Stimulated activated CD4-positive, alpha-beta T cell treated with anti-CD3 and anti-CD28 coated beads, Interleukin-1b, Interleukin-23, amount 100 ng/mL, for 24 hours (primary cell): ENCODE measurements at places on chromosomes 3 and 15.

GRCh38 chr3:55637906-55638638 lies 151.0 kb upstream of the WNT5A start:
- DNase-seq: no peak

- DNase-seq: no peak
These were observed 67.7 kb downstream of the INO80 start for GRCh38 chr15:41048397-41048796.

- no peak for DNase-seq
These were observed 1.2 kb downstream of the GNAI2 start for GRCh38 chr3:50237133-50237651.

DNA sequence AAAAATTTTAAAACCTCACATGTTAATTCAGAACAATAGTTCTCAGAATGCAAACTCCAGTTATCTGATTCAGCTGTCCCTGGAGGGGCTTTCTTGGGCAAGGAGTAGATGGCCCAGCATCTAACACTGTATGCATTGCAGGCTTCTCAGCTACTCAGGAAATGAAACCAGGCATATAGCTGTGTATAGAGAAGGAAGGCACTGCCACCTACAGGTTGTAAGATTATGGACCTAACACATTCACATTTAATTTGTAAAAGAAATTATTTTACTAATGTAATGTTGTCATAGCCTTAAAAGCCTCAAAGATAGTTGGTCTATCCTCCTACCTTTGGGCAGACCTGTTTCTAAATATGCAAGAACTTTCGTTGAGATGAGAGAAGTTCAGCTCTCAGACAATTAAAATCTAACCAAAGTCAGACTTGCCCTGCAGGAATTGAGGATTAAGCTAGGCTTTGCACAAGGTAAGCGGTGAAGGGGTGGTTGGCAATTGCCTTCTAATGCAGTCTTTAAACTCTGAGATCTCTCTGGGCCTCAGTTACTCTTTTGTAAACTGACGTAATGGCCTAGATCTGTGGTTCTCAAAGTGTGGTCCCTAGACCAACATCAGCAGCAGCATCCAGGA lies 132.8 kb upstream of the SLC24A5 start:
- DNase-seq: no peak

DNA sequence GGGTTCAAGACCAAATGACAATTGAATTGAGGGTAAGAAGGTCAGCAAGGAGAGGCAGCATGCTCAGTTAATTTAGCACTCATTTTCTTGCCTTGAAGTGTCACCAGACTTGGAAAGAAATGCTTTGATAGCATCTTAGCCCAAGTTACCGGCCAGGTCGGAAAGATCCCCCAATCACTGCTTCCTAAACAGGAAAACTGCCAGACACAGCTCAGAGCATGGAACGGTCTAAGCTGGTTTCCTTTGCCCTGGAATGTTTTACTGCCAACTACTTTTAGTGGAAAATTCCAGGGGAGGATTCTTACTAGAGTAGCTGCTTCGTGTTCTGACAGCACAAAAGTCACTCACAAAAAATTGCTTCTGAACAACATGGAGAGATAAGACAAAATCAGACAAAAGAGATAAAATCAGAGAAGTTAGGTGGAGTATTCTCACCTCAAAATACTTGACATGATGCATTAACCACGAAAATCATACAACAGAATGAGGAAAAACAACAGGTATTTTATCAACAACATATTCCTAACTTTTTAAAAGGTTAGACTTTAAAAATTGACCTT lies 65.5 kb downstream of the CCR4 start:
- no peak for DNase-seq

DNA sequence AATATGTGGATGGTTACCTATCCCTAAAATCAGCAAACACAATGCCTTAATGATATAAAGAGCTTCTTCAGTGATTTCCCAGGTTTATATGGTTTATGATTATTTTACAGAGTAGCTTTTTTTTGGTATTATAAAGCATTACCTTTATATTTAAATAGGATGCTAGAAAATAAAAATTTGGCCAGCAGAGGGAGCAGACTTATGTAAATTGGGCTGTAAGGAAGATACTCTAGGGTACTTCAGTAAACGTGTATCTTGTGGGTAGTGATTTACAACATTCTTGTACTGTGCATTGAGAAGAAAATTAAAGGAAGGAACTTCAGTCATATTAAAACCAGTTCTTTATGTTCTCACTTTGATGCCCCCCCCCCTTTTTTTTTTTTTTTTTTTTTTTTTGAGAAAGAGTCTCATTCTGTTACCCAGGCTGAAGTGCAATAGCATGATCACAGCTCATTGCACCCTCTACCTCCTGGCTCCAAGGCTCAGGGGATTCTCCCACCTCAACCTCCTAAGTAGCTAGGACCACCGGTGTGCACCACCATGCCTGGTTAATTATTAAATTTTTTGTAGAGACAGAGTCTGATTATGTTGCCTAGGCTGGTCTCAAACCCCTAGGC lies 167.9 kb downstream of the BBX start:
- DNase-seq: no peak

GRCh38 chr15:57921371-57921770 lies 144.1 kb downstream of the ALDH1A2 start:
- DNase-seq: no peak

- no peak for DNase-seq
These were observed 1048.5 kb downstream of the NTRK3 start for GRCh38 chr15:87207990-87208580.

DNA sequence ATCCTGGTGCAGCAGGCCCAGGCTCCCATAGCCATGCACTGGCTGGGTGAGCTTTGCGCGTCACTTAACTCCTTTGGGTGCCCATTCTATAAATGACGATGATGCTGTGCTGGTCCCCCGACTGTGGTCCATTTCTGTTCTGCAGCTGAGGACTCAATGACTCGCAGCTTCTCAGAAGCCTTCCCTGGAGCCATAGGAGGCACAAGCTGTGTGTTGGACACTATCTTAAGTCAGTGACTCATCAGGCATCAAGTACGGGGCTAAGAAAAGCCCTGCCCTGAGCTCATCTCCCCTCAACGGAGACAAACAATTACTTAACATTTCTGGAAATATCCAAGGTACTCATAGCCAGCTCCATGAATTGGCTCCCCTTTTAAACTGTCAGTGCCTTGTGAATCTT lies 13.8 kb upstream of the MUSTN1 start:
- DNase-seq: no peak

DNA sequence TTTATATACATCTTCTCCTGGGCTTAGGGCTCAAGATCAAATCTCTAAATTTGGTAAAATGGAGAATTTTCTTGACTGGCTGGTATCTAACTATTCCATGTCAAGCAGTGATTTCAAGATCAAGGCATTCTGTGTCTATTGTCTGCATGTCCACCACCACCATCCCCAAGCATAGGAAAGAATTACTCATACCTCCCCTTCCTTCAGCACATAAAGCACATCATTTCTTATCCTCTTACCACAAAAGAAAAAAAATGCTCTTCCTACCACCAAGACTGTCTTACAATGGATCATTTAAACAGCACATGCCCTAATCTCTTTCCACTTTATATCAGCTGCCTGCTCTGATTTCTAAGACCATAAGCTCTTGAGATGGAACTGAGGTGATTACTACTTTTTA lies 470.5 kb upstream of the THBS1 start:
- DNase-seq: no peak

- no peak for DNase-seq
These were observed 332.5 kb upstream of the SEMA6D start for GRCh38 chr15:47384776-47385175.

GRCh38 chr3:6179761-6180160 lies 681.2 kb upstream of the GRM7 start:
- DNase-seq: no peak

DNA sequence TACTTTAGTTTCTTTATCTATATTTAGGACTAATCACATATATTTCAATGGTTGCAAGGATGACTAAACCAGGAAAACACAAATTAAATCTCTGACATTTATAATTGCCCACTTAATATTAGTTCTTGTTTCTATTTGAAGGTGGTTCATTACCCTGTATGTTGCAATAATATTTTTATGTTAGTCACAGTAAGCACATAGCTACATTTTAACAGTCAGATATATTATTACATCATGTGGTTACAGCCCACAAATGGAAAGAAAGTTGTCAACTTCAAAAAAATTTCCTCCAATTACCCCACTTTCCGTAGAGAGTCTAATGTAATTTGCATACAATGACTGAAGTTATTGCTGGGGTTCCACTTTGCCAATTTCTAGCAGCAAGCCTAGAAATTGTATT lies 114.6 kb downstream of the TUSC7 start:
- no peak for DNase-seq

DNA sequence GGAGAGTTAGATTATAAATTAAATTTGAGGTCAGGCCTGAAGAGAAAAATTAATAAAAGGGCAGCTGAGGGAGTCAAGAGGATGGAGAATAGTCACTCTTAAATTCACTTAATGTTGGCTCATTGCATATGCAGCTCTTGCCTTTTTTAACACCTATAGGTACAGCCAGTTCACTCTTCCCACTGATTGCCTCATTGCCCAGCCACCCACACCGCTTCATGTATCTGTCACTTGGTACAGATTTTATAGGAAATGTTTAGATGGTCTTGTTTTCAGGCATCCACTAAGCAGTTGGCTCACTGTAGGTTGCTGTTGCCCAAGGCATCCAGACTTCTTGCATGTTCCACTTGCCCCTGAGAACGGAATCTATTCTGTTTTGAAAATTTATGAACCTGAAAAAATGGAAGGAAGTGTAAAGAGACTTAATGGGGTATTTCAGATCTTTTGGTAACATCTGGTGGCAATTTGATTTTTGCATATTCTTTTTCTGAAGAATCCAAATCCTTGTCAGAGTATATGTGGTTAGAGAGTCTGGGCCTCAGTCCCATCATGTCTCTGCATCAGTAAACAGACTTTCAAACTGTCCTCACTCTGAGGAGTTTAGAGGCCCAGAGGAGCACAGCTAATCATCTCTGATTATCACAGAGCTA lies 151.9 kb downstream of the RBPMS2 start:
- peak; percentile 10 for DNase-seq

DNA sequence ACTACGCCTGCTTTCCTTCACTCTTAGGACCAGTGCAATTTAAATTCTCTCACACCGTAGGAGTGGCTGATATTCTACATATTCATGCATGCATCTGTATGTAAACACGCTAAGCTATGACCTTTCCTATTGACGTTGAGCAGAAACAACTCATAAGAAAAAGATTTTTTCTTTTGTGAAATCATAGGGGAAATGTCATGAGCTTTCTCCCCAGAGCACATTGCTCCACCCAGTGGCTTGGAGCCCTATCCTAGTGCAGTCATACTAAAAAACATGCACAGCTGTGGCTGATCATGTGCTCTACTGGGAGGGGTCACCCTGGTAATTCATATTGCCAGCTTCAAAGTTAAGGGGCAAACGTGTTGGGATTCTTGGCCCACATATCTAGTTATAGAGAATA lies 1.8 kb upstream of the MESD start:
- no peak for DNase-seq

DNA sequence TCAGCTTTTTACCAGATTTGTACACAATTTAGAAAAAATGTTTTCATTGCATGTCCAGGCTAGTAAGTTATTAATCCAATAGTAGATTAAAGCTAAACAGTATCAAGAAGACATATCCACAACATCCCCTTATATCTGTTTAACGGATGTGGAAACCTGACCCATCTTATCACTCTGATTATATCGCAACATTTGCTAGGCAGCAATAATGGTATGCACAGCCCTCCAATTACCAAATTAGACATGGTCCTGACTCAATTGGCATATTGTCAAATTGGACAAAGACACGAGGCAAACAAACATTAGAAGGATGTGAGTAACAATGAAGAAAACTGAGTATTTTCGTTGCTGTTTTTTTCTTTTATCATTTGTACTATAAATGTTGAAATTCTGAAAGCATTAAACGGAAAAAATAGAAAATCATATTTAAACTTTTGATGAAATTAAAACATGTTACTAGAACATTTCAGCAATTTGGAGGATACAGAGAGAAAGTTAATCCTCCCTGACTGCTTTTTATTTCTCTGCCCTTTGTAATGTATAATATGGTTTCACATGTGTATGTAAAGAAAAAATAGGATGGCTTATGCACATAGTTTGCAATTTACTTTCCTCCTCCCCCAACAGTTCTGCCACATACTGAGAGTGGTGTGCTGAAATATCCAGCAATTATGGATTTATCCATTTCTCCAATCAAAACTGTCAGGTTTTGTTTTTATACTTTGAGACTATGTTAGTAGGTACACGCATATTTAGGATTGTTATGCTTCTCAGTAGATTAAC lies 633.7 kb downstream of the ZIC1 start:
- DNase-seq: no peak

GRCh38 chr15:52039925-52040781 lies 21.1 kb downstream of the MAPK6 start:
- no peak for DNase-seq

- no peak for DNase-seq
These were observed 883 bp upstream of the FRMD4B start for GRCh38 chr3:69386556-69387385.

DNA sequence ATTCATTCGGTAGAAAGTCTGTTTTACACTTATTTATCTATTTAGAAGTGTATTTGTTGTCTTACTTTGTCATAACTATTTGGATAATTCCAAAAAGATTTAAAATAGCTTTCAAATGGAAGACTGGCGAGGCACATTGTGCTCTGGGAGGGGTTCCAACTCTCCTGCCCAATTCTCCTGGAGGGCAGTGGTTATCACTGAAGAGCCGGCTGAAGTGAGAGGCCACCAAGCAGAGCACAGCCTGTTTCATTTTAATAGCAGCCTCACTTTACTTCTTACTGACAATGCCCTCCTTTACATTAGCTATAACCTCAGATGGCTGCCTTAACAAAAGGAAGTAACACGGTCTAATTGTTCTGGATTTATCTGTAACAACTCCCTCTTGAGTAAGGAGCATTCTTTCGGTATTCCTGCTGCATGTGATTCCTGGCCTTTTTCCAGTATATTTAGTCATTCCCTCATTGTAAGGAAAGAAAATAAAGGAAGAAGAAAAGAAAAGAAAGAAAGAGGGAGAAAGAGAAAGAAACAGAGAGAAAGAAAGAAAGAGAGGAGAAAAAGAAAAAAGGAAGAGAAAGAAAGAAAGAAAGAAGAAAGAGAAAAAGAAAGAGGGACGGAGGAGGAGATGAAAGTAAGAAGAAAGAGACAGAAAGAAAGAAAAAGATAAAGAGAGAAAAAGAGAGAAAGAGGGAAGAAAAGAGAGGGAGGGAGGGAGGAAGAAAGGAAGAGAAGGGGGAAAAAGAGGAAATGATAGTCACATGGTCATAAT lies 339.8 kb upstream of the WNT5A start:
- DNase-seq: no peak

DNA sequence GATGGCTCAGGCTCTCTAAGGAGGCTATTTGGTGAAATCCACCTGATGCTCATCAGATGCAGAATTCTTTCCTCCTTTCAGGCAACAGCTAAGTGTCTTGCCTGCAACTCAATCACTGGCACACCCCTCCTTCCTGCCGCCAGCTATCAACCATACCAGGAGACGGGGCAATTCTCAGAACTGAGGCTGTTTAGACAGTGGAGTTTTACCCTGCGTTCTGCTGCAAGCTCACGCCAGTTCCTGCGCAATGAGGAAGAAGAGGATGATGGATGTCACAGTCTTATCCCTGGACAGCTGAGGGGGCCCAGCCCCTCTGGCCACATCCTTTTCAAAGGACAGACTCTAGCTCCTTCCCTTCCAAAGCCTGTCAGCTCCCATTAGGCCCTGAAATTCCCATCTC lies 7.0 kb upstream of the MANF start:
- no peak for DNase-seq
